ENCODE measurements at places on chromosomes 4 and X. TPM values are rescaled to one million over a fixed set of nuclear protein-coding genes. Genes with fewer than 3 reads are reported as not detected.

Gene HTT
- total RNA-seq: 33.2 TPM

Gene RBMX2
- 24.8 TPM for total RNA-seq

Gene OSTC
- total RNA-seq: 331 TPM

Gene SMC1A
- total RNA-seq: 40.0 TPM

Gene MAP3K15
- total RNA-seq: not detected

Gene SCRG1
- total RNA-seq: 0.49 TPM

Gene STIM2
- total RNA-seq: 31.2 TPM

Gene KCND1
- total RNA-seq: 0.81 TPM

Gene XIAP
- 23.8 TPM for total RNA-seq

Gene PGK1
- total RNA-seq: 222 TPM

Gene SERTM2
- not detected for total RNA-seq

Gene PRIMPOL
- total RNA-seq: 31.0 TPM

Gene HSFX2
- total RNA-seq: 0.36 TPM

Gene STPG2
- total RNA-seq: 0.18 TPM

Gene DHRSX
- total RNA-seq: 38.8 TPM

Gene DMRTC1B
- total RNA-seq: not detected

Gene USP26
- not detected for total RNA-seq

Gene N4BP2
- 15.4 TPM for total RNA-seq

Gene FAM47E
- total RNA-seq: not detected

Gene XPNPEP2
- total RNA-seq: 3.6 TPM

Gene ERCC6L
- 9.9 TPM for total RNA-seq

Gene RASL11B
- not detected for total RNA-seq

Gene DCAF4L1
- total RNA-seq: 0.25 TPM

Gene TMEM150C
- total RNA-seq: 1.9 TPM

Gene JAKMIP1
- not detected for total RNA-seq

Gene ADRA2C
- 0.49 TPM for total RNA-seq

Gene PAGE5
- not detected for total RNA-seq

Gene SOD3
- total RNA-seq: 65.3 TPM

Gene KLKB1
- not detected for total RNA-seq

Gene ANKRD37
- total RNA-seq: 3.9 TPM

Gene SLITRK4
- 8.3 TPM for total RNA-seq

Gene CXCL10
- total RNA-seq: not detected

Gene NAA11
- not detected for total RNA-seq

Gene LDOC1
- total RNA-seq: 12.3 TPM

Gene IL2RG
- total RNA-seq: not detected

Gene SMIM9
- not detected for total RNA-seq

Gene DOK7
- total RNA-seq: not detected

Gene GPRASP2
- total RNA-seq: 13.6 TPM

Gene PAGE2
- total RNA-seq: not detected

Gene ACE2
- not detected for total RNA-seq

Gene COX7B
- total RNA-seq: 396 TPM

Gene ESX1
- not detected for total RNA-seq

Gene PDGFC
- 30.5 TPM for total RNA-seq

All from fibroblast of the aortic adventitia (primary cell).